ENCODE measurements at places on chromosomes 16 and 17.

DNA sequence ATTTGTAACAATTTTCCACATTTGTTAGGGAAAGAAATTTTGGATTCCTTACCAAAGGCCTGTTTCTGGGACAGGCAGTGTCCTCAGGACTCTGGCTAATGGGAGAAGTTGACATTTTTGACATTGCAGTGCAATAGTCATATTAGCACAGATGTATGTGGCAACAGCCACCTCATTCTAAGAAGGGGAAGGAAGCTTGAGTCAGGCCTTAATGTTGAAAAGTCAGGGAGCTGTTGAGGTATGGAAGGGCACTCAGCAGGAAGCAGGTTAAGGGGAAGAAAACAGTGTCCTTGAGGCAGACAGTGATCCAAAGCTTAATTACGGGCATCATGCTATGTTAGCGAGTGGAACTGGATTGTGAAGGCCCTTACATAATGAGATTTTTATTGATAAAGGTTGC lies 20.9 kb downstream of the AKTIP start:
- no peak for DNase-seq

DNA sequence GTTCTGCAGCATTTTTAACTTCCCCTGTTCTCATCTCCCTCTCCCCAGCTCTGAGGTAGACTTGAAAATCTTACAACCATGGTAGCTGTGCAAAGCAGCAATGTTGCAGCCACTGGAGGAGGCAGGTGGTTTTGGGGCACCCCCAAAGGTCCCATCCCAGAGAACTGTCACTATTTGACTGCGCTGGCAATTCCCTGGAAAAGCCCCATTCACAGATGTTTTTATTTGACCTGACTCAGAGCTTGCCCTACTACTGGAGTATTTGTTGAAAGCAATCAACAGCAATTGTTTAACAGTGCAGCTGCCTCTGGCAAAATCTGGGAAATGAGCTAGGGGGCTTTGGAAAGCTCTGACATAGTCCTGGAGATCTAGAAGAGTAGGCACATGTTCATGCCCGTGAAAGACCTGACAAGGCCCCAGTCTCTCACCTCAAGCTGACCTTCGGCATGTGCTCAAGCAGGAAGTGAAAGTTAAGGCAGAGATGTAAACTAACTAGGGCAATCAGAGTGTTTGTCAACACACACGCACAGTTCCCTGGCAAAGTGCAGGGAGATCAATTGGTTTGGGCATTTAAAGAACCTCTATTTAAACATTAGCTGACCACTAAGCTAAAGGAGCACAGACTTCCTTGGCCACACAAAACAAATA lies 19.7 kb upstream of the PIK3R5 start:
- DNase-seq = no peak

GRCh38 chr17:77657839-77658238 lies 300.7 kb upstream of the TNRC6C start:
- no peak for DNase-seq

- no peak for DNase-seq
Observed at GRCh38 chr17:17572010-17572785, 19.3 kb downstream of the PEMT start.

- DNase-seq = no peak
Observed at GRCh38 chr17:62343764-62344270, 36.5 kb upstream of the EFCAB3 start.

DNA sequence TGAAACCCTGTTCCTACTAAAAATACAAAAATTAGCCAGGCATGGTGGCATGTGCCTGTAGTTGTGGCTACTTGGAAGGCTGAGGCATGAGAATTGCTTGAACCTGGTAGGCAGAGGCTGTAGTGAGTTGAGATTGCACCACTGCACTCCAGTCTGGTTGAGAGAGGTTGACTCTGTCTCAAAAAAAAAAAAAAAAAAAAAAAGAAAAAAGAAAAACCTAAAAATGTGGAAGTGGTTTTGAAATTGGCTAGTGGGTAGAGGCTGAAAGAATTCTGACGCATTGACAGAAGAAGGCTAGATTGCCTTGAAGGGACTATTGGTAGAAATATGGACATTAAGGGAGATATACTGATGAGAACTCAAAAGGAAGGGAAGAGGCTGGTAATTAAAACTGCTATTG lies 33.6 kb upstream of the CPPED1 start:
- DNase-seq = no peak

DNA sequence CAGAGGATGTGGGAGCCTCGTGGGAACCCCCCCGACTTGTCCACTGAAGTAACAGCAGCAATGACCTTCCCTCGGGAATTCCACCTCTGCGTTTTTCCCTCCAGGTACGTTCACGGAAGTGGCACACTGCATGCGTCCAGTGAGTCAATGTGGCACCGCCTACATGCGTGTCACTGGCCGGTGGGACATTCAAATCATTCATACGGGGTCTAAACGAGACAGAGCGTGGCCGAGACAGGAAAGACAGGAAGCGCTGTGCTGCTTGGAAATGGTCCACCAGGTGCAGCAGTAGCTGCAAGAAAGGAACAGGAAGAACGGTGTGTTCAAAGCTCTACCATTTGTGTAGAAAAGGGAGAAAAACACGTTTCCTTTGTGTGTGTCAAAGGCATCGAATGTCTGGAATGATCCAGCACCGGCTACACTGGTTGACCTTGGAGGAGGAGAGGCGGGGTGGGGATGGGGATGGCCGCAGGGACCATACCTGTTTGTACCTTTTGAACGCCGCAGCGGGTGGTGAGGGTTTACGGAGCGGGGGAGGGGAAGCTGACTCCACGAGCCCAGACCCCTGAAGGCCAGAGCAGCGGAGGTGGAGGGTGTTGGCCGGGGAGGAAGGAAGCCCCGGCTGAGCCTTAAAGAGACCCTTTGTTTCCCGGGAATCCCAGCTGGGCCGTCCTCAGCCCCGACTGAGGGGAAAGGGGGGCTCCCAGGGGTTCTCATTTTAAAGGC lies 1.7 kb upstream of the PGAP6 start:
- peak; percentile 28 for DNase-seq

GRCh38 chr16:28513484-28514181 lies 7.0 kb upstream of the IL27 start:
- DNase-seq = no peak

DNA sequence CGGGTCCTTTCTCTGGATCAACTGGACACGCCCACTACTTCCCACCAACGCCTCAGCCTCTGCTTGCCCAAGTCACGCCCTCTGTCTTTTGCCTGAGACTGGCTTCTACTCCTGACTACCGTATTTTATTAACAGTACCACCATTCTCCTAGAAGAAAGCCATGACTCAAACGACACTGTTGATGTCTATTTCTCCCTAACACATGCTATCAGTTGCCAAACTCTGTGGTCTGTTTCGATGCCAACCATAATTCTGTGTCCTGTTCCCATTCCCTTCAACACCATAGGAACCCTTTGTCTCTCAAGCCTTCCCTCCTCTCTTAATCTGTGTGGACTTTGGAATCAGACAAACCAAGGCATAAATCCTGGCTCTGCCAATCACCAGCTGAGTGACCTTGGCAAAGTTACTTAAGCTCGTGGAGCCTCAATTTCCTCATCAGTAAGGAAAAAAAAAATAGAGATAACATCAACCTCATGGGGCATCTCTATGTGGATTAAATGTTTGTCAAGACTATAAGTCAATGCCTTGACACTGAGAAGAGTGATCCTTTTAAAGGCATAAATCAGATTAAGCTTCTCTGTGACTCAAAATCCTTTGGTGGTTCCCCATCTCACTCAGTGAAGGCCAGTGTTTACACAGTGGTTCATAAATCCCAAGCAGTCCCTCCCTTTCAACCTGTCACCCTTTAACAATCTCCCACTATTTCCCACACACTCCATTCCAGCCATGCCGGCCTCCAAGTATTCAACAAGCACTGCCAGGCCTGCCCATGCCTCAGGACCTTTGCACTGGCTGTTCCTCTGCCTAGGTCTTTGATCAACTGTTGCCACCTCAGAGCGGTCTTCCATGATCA lies 45.6 kb downstream of the ERN1 start:
- no peak for DNase-seq

DNA sequence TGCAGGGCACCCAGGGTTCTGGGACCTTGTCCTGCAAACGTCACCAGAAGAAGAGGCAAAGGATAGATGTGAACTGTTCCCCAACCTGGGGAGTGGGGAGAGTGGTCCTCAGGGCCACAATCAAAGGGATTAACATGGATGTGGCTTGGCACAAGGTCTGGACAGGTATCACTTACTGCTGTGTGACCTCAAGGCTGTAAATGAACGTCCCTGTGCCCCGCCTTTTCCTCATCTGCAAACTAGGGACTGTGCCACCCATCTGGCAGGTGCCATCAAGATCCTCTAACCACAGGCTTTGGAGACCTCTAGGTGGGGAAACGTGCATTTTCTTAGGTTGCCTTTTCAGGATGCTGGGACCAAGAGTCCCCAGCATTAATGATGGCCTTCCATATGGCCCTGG lies 25.1 kb downstream of the SLC5A10 start:
- no peak for DNase-seq

- no peak for DNase-seq
Observed at GRCh38 chr16:275786-276232, at the start of gene RGS11. RGS11 (minus strand) TSS chr16:275944; CDS start chr16:275911, 33 bp downstream.

DNA sequence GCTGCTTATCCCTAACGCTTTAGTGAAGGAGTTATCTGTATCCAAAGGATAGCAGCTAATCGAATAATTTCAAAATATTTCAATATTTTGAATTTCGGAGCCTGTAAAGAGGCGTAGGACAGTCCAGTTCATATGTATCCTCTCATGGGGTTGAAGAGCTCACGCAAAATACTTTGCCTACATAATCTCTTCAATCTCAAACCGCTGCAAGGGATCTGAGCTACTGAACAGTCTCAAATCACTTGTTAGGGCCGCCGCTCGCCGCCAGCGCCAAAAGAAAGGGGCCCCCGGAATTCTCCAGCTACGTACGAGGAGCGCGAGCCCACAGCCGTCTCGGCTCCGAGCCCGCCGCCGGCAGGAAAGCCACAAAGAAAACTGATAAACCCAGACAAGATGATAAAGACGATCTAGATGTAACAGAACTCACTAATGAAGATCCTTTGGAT lies 601 bp upstream of the RFWD3 start:
- DNase-seq = peak; percentile 15

Measured in stimulated activated CD4-positive, alpha-beta T cell treated with anti-CD3 and anti-CD28 coated beads, Interleukin-4, amount 100 ng/mL, for 1 hour (primary cell).